Stimulated activated CD4-positive, alpha-beta T cell treated with anti-CD3 and anti-CD28 coated beads, Interleukin-12 subunit alpha, Interleukin-12 subunit beta, amount 100 ng/mL, for 24 hours (primary cell): ENCODE measurements at places on chromosomes 7 and 10.

DNA sequence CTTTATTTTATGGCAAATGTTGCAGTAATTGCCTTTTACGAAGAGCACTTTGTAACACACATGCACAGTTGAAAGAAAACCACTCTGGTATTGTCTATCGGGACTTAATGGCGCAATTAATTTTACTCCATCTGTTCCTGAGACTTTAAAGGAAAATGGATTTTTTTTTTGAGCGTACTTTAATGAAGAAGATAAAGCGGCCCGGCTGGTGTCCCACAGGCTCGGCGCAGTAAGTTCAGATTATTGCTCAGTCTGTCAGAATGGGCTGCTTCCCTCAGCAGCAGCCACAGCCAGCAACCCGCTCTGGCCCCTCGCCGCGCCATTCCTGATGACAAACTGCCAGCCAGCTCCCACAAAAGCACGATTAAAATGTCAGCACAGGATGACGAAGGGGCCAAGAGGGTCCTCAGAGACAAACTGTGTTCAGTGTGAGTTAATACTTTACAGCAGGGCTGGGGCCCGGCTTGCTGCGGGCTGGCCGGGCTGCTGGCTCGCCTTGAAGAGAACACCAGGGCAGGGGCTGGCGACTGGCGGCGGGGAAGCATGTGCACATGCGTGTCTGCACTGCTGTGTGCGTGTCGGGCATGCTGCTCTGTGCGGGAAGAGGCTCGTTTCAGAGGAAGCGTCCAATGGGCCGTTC is 501.0 kb upstream of the GALNT17 start:
- DNase-seq, result no peak

- DNase-seq, result no peak
Measured at GRCh38 chr10:111479966-111480365, 403.1 kb downstream of the ADRA2A start.

GRCh38 chr7:133315332-133316040 is 62.6 kb downstream of the EXOC4 start:
- no peak for DNase-seq

GRCh38 chr7:30062587-30062986 is 34.4 kb downstream of the PLEKHA8 start:
- no peak for DNase-seq

DNA sequence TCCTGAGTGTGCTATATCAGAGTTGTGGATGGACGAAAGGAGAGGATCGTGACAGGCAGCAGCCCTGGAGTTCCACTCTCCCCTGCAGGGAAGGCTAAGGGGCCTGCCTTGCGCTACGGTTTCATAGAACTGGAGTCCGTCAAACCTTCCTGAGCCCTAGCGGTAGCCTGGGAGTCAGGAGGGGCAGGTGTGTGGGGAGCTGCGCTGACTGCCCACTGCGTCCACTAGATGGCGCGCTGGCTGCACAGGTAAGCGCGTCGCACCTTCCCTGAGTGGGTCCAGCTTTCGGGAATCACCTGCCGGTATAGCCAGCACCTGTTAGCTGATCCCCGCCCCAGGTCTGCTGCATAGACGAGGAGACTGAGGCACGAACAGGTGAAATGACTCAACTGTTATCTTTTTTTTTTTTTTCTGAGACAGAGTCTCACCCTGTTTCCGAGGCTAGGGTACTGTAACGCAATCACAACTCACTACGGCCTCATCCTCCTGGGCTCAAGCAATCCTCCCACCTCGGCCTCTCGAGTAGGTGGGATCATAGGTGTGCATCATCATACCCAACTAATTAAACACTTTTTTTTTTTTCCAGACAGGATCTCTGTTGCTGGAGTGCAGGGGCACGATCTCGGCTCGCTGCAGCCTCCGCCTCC is 20.2 kb upstream of the BAIAP2L1 start:
- peak; percentile 49 for DNase-seq

DNA sequence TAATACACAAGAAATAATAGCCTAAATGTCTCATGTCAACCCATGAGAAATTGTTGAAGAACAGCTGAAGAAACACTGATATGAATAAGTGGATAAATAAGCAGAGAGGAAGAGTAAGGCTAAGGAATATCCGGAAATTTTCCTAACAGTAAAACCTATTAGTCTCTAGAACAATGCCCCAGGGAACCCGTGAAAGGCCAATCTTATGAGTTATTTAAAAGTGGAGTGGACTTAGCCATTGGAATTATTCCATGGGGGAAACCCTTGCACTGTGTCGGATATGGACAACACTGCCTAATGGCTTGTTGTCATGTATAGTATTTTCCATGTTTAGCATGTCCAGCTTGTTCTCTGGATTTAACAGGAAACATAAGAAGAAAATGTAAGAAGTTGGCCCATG is 217.2 kb upstream of the PLXNA4 start:
- DNase-seq, result no peak

DNA sequence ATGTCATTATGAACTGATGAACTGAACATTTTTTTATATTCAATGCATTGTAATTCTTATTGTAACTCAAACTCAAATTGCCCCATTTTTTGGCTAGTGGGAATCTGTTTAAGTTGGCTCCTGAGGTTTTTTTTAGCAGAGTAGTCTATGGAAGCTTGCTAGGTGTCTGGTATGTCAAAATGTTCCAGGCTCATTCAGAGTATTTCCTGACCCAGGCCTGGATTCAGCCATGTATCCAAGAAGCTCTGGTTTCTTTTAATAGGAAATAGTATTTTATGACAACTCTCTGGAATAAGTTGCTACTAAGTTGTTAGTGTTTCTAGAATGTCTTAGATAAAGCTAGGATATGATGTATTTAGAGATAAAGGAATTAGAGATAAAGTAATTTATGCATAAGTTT is 288.0 kb downstream of the ARL4A start:
- DNase-seq, result no peak

- no peak for DNase-seq
Measured at GRCh38 chr10:10392511-10392910, 625.2 kb upstream of the CELF2 start.

DNA sequence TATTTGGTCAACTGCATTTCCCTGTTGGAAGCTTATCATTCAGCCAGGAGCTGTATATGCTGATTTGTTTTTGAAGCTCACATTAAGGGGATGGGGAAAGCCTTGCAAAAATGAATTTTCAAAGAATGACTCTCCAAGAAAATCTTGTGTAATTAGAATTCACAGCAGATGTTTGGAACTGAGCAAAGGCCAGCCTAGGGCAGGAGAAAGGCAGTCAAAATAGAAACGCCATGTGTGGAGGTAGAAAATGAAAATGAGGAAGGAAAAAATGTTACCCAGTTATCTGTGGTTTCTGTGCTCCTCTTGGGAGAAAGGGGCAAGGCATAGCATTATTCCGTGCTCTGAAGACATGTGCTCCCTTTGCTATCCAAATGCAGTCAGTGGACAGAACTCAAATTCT is 93.5 kb downstream of the NRP1 start:
- no peak for DNase-seq

DNA sequence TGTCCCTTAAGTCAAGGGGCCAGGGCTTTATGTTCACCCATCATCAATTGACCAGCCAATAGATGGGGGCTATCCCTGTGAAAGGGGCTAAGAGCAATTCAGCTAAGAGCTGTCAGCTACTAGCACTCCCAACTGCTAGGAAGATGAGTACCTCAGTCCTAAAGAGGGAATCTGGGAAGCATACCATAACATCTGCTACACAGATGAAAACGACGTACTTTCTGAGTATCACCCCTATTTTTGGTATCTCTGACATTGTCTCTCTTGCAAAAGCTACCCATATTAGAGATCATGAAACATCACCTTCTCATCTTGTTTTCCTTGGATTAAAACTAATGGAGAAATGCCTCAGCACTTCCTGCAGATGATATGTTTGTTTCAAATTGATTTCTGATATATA is 7.5 kb upstream of the SMNDC1 start:
- no peak for DNase-seq

DNA sequence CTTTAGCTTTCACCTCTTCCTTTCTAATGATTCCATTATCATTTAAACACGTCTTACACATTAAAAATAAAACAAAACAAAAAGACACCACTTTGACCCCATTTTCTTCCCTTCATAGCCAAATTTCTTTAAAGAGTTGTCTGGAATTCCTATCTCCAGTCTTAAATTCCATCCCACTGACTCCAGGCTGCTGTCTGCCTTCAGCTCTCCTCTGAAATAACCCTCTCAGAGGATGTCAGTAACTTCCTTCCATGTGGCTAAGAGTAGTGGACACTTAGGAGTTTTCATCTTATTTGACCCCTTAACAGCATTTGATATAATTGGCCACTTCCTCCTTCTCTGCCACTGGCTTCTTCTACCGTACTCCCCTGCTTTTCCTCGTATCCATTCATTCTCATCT is 69.6 kb upstream of the MKX start:
- DNase-seq, result no peak

DNA sequence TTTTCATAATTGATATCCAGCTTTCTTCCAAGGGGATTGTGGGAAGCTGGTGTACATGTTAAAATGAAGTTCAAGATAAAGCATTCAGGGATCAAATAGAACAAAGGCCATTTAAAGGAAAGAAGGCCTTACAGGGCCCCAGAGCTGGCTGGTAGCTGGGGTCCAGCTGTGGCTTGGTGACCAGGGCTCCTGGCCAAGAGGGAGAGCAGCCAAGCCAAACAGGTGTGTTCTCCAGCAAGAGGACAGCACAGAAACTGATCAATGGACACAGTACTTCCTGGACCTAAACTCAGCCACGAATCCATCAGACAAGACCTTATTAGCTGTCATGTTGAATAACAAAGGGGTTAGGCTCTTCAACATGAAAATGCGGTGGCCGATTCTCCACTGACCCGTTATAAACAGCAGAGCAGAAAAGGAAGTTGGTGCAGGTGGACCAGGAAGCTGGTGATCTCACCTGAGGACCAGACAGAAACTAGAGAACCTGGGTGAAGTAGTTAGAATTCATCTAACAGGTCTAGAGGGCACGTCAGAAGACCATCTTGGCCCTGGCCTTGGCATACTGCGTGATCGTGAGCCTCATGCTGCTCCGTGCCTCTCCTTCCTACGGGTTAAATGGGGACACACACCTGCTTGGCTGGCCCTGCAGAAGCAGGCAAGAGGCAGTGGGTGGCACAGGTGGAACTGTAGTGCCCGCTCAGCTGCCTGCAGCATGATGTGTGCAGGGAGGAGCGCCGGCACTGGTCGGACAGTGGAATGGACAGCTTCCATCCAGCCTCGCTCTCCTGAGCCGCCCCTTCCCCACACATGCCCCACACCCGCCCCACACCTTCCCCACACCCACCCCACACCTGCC is 53.8 kb downstream of the PARP12 start:
- DNase-seq, result no peak
